Mammary microvascular endothelial cell (primary cell): ENCODE measurements at places on chromosomes 3 and 15. TPM values are rescaled to one million over a fixed set of nuclear protein-coding genes. Genes with fewer than 3 reads are reported as not detected.

The TNNC1 gene
- not detected in 2 replicates for total RNA-seq

The PLCH1 gene
- total RNA-seq, result not detected in 2 replicates

The MLH1 gene
- total RNA-seq, result 33.8 and 37.6 TPM in 2 replicates

The THAP10 gene
- total RNA-seq, result 4.5 and 5.8 TPM in 2 replicates

The PFN2 gene
- 6.8 and 10.8 TPM in 2 replicates for total RNA-seq

The CHRNB4 gene
- total RNA-seq, result not detected in 2 replicates

The ALAS1 gene
- total RNA-seq, result 61.3 and 61.8 TPM in 2 replicates

The CX3CR1 gene
- not detected in 2 replicates for total RNA-seq

The PLXND1 gene
- total RNA-seq, result 246 and 285 TPM in 2 replicates
